ENCODE measurements at places on chromosomes 2 and 18.

GRCh38 chr2:172539767-172540166 lies 16.1 kb upstream of the PDK1 start:
- DNase-seq = no peak

DNA sequence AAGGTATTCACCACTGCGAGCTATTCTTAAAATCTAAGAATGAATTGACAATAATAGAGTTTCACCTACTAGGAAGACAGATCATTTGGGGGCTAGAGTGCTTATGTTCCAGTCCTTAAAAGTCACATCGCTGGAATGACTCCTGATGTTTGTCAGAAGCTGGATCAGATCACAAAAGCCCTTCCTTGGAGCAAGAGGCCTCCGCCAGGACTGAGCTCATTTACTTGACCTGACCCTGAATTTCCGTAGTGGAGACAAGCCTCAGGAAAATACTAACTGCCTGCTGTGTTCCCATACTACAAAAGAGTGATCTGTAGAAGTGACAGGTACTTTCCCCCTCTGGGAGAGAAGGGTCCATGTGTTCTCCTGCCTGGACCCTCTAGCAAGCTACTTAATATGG lies 483.9 kb downstream of the DPP10 start:
- no peak for DNase-seq

DNA sequence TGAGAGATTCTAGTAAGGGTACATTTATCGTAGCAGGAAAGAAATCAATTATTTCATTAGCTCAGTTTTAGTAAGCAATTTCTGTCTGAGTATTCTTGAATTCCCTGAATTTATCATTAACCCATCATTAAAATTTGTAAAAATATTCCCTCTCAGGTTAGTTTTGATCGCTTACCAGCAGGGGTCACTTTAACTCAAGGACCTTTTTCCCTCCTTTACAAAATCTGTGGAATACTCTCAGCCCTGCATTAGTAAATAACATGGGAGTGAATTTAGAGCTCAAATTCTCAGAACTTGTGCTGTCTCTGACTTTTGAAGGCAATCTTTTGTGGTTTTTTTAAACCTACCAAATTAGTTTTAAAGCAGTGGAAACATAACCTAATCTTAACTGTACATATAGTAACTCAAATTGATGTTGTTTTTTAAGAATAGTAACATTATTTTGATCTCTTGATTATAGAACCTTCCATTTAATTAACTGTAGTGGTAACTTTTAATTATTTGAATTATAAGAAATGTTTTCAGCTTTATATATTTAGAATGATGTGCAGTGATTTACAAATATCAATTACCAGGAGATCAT lies 97.2 kb downstream of the AGPS start:
- DNase-seq = no peak

DNA sequence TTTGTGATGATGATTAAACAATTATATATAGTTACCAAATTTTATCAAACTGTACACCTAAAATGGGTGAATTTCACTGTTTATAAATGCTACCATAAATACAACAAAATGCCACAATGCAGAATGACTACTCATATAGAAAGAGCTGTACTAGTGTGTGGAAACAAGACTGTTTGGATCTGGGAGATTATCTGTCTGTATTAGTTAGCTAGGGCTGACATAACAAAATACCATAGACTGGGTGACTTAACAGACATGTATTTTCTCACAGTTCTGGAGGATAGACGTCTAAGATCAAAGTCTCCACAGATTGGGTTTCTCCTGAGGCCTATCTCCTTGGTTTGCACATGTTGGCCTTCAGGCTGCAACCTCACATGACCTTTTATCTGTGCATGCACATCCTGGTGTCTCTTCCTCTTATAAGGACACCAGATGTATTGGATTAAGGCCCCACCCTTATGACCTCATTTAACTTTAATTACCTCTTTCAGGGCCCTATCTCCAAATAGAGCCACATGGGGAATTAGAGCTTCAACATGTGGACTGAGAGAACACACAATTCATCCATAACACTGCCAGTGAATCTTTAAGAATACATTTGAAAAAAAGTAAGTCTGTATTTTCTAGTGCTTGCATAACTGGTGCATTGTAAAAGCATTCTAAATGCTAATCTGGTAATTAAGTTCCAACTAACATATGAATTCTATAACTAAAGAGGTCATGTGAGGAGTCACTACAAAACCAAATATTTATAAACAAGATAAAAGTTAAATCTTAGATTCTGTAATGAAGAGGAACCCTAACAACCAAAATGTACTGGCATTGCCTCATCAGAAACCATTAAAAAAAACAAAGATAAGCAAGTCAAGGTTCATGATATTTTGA lies 699.6 kb downstream of the NYAP2 start:
- no peak for DNase-seq

GRCh38 chr2:107588181-107588580 lies 238.5 kb upstream of the RGPD4 start:
- DNase-seq = no peak

GRCh38 chr2:226168496-226169160 lies 631.0 kb downstream of the IRS1 start:
- DNase-seq = no peak

DNA sequence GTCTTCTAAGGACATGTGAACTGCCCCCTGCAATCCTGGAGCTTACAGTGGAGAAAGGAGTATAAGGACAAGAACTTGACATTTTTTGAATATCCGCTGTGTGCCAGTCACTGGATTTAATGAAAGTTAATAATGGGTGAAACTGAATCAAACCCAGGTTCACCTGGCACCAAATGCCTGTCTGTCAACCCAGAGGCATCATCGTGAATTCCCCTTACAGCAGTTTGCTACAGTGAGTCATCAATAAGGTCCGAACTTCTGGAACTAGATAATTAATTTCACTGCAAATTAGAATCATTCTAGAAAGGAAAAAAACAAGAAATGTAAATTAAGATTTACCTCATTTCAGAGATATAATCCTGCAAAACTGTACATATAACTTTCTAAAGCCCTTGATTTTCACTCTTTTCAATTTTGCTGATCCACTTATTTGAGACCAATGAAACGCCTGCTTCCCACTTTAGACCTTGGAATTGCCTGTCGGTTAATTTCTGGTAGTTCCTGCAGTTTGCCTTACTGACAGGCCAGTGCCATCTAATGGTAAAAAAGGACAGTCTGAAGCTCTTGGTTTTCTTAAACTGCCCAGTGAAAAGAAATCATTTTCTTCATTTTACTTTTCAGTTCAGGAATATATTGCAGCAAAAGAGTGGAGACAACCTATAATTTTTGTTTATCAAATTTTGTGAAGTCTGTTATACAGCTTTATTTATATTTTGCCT lies 8.2 kb downstream of the DSG2 start:
- no peak for DNase-seq

DNA sequence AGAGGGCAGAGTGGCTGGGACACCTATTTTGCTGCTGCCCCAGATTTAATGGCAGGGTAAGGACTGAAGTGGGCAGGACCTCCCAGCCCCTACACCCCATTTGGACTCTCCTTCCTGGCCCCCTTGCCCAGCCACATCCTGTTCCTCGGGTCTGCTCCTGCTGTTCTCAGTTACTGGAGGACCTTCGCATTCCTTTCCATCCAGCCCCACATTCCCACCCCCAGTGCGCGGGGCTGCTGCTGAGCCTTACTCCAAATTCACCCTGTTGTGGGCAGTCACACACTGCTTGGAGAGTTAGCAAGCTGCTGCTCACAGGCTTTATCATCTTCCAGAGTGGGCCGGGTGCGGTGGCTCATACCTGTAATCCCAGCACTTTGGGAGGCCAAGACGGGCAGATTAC lies 75.2 kb upstream of the SLC14A2 start:
- no peak for DNase-seq

DNA sequence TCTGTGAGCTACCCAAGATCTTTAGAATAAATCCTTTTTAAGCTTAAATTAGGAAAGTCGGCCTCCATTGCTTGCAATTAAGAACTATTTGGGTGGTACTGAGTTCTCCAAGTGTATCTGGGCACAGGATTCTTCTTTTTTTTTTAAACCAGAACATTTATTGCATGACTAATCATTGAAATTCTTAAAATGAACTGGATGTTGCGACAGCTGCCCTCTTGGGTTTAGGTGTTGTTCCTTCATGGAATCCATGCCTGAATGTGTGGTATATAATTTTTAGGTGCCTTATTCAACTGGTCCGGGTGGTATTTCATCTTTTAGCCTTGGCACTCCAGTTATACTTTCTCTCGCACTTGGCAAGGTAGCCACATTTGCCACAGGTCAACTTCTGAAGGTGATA lies 14.5 kb upstream of the KCNK3 start:
- DNase-seq = no peak

DNA sequence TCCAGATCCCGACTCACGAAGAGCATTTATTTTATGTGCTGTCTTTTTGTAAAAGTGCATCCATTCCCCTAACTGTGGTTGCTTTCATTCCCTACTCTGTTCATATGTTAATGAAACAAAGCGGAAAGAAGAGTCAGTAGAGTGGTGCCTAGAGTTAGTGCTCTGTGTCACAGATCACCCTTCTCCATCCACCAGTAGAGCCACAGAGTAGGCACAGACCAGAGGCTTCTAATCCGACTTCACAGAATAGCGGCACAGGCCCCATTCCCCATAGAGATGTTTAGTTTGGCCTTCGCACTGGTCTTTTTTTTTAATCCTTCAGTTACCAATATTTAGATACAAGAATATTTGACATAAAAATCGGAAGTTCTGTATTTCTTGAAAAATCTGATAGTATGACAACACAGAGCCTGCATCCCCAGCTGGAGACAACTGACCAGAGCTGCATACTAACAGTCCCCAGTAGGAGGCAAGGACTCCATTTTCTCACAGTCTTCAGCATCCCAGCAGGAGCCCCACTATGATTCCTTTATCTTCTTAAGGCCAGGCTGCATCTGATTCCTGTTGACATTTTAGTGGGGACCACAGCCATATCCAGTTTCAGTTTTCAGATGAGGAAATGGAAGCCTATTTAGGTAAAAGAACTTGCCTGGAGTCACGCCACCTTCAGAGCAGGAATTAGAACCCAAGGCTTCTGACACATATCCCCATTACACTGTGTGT lies 7.0 kb downstream of the G6PC2 start:
- DNase-seq = no peak

- DNase-seq = no peak
Observed at GRCh38 chr2:148511883-148512282, 132.7 kb upstream of the EPC2 start.

DNA sequence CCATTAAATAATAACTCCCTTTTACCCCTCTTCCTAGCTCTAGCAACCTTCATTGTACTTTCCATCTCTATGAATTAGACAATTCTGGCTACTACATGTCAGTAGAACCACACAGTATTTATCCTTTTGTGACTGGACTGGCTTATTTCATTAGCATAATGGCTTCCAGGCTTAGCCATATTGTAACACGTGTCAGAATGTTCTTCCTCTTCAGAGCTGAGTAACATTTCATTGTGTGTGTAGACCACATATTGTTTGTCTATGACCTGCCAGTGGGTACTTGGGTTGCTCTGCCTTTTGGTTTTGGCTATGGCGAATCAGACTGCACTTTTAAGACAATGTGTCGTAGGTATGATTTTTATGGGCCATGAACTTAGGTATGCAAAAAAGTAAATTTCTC lies 20.9 kb downstream of the TSN start:
- DNase-seq = no peak

DNA sequence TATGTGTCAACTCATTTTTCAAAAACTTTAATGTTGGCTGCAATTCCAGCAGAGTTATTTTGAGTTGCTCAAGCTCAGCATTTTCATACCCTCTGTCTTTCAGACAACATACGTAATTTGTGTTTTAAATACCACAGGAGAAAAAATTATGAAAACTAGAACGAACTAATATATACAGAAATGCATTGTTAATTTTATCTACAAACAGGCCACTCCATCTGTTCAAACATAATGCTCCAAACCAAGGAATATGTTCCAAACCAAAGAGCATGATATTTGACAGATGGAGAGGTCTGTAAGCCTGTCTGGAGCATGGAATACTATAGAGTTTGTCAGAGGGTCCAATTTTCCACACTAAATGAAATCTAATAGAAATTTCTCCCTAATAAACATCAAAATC lies 536.2 kb upstream of the FSIP2 start:
- no peak for DNase-seq
